ENCODE measurements at places on chromosomes 7 and 10.

DNA sequence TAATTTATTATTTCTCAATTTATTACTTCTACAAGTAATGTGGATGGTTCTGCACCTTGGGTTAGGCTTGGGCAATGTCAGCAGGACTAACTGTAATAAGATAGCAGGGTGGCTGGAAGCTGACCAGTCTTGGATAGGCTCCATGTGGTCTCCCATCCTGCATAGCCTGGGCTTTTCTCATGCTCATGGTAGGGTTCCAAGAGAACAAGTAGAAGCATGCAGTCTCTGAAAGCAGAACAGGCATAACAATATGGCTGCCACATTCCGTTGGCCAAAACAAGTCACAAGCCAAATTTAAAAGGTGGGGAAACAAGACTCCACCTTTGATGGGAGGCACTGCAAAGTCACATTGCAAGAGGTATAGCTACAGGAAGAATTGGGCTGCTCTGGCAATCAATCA is 98.6 kb upstream of the MDFIC start:
- no peak for DNase-seq

- no peak for DNase-seq
Measured at GRCh38 chr7:389911-390601, 100.1 kb downstream of the FOXL3 start.

DNA sequence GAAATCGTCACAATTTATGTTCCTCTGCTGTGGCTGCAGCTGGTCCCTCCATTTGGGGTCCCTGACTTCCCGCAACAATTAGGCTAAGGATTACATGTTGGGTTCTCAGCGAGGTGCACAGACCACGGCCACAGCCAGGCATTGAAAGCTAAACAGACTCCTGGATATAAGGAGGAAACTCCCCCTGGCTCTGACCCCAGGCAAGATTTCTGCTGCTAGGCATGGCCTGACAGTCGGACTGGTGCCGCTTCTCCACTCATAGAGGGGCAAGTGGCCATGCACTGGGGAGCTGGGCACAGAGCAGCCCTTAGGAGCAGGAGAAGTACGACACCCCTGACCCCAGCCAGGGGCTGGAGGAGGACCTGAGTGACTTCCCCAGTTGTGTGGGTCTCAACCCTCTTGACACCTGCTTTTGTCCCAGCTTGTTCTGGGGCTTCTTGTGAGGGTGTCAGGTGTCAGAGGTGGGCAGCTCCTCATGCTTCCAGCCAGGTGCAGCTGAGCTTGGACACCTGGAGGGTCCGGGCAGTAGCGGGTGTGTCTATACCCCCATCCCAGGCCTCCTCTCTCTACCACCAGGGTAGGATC is 38.3 kb downstream of the TSPAN15 start:
- DNase-seq = no peak

- DNase-seq = no peak
Measured at GRCh38 chr10:71996592-71997371, 32.6 kb downstream of the CHST3 start.

DNA sequence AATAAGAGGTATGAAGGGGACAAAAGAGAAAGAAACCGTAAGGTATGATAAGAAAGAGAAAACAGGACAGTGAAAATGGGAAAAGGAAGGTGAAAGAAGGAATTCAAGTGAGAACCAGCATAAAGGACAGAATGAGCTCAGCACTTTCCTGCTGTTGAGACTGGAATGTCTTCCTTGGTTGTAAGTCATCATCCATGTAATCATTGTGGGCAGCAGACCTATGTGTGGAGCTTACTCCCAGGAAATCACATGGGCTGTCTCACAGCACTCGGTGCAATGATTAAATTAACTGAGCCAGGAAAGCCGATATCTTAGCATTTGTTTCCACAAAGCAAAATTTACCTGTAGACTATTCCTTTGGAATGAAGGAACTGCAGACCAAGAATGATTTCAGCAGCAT is 118.1 kb downstream of the PRKCQ start:
- no peak for DNase-seq

- no peak for DNase-seq
Measured at GRCh38 chr10:11612021-11613001, 861 bp upstream of the USP6NL start.
